Stimulated activated CD4-positive, alpha-beta T cell treated with anti-CD3 and anti-CD28 coated beads, TNF-alpha, amount 100 ng/mL, for 24 hours (primary cell): ENCODE measurements at places on chromosomes 2 and 18.

- no peak for DNase-seq
These were observed 122.3 kb upstream of the CD226 start for GRCh38 chr18:70069965-70070364.

- DNase-seq = no peak
These were observed 138.9 kb downstream of the SMAD2 start for GRCh38 chr18:47791461-47791985.

DNA sequence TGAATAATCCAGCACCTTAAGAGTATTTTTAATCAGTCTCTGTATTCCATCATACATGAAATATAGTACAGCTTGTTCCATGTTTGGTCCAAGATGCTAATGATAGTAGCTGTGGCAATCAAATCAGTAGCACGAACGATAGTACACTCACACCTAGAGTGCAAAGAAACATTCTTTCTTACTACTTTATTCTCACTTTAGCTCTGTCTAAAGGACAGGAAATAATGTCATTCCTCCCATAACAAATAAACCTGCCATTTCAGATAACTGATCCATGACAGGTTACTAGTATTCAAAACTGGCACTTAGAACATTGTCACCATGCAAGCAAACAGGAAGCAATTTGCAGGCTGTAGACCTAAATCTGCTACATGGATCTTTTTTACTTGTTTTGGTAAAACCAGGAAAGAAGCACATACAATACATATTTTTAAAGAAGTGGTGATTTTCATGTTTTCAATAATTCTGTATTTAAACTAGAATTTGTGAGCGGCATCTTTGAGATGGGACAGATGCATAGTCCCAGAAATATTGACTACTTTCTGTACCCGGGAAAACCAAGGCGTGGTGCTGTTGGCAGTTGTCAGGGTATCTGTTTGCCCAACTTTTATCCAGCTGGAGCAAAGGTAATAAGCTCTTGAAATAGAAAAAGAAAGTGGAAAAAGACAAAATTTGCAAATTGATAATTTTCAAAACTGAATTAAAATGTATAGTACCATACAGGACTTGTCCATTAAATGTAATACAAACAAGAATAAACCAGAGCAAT, 49.5 kb downstream of the IKZF2 start:
- DNase-seq = no peak

DNA sequence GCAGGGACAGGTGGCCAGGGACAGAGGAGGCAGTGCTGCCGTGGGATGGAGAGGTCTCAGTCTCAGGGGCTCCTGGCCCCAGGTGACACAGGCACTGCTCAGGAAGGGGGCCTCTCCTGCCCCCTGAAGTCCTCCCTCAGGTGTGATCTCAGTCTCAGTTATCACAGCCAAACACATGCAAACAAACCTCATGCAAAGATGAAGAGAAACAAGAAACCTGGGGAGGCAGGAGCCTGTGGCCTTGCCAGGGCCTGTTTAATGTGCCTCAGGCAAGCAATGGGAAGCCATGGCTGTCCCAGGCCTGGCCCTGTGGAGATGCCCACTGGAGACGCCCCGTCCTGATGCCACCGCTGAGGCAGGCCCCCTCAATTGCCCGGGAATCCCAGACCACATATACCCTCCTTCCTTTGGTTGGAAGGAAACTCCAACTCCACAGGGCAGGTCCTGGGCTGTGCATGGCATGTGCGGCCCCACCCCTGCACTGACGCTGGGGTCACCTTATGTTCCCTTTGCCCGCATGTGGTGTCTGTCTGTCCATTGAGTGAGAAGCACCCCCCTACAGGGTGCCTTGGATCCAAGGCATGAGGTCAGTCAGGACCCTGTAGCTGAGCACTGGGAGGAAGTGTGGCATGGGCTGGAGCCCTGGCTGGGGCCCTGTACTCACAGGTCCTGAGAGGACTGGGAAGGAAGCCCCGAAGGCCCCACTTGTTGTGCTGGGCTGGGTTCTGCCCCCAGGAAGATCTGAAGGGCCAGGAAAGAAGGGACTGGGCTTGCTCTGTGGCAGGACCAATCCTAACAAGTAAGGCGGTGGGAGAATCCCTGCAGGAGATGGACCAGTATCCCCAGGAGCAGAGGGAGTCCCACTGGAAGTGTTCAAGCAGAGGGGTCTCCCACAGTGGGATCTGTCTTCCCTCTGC, 68.8 kb upstream of the RAB6C start:
- no peak for DNase-seq

DNA sequence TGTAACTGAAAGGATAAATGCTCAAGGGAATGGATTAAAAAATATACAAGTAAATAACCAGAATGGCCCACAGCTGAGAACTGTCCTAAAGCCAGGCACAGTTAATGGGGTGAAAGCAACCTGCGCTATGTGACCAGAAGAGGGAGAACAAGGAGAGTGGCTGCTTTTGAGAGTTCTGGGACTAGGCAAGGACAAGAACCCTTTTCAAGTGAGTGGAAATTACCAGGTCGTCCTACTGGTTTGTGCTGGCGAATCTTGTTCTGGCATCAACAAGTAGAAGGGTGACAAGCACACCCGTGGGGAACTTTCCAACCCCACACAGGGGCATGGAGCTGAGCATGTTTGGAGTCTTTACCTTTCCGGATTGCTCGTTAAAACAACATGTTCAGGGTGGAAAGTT, 82.8 kb downstream of the TMEM17 start:
- no peak for DNase-seq

- no peak for DNase-seq
These were observed 297.1 kb downstream of the ARHGAP15 start for GRCh38 chr2:143426296-143426695.

- DNase-seq = no peak
These were observed 185.3 kb downstream of the ANKRD30B start for GRCh38 chr18:14933049-14933851.

GRCh38 chr18:53772293-53772692, 452.2 kb downstream of the MBD2 start:
- DNase-seq = no peak

DNA sequence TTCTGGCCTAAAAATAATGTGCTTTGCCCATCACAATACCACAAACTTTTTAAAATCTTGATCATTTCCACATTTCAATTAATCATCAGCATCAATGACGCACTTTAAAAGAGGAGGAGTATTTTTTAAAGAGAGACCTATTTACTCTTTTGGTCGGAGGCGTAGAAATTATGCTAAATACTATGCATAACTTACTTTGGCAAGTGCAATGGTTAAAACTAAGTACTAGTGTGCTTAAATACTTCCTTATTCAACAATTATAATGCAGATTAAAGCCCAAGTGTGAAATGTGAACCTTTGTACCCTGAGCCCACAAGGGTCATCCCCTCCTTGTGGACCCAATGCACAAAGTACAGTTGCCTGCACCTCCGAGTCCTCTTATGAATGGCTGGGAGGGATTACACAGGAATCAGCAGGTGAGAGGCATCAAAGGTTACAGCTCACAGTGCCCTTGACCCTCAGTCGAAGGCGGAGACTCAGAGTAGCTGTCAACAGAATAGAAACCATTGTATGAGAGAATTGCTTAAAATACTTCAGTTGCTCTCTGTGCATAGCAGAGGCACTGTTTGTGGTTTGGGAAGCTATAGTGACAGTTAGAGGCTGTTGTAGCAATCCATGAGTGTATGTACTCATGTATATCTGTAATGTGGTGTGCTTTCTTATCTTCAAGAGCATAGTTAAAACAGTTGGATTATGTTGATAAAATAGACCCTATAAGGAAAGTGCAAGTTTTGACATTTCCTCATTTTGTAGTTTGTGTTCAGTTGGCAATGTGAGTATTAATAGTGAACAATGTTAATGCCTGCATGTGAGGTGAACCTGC, 151.7 kb upstream of the ITGA4 start:
- no peak for DNase-seq

- DNase-seq = no peak
These were observed 31.5 kb downstream of the SIX3 start for GRCh38 chr2:44972771-44973535.

GRCh38 chr2:6454286-6454990, 411.3 kb downstream of the CMPK2 start:
- no peak for DNase-seq

DNA sequence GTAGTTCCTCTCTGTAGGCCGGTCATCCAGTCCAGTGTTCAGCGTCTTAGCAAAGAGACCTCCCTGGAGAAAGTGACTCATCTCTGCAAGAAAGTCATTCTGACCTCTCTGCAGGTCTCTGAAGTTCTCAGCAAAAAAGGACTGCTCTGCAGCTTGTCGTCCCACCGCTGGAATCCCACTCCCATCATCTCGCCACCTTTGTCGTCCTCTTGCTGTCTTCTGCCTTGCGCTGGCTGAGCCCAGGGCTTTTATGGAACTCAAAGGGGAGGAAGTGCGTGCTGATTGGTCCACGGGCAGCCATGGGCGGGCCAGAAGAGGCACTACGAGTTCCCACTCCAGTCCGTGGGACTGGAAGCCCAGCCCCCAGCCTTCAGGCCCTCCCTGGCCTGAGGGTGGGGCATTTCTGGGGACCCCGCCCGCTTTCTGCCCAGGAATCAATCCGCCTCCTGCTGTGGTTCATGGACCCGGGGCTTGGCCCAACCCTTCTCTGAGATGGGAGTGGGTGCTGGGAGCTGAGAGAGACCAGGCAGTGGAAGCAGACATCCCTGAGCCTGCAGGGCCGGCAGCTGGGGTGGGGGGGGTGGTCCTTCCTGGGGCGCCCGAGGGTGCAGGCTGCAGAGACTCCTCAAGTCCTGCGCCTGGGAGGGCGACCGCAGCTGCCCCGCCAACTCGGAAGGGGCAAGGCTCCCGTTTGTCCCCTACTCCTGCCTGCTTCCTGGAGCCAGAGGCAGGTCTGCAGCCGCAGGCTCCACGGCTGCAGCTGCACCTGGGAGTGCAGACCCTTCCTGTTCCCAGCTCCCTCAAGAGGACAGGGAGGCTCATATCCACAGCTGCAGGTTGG, 660.7 kb upstream of the RAB6C start:
- DNase-seq = no peak

- DNase-seq = no peak
These were observed 34.5 kb downstream of the SFT2D3 start for GRCh38 chr2:127735537-127736399.

GRCh38 chr18:50973367-50974126, 5.7 kb downstream of the ELAC1 start:
- DNase-seq = no peak
